ENCODE measurements at places on chromosomes 3 and 15.
A peak's percentile ranks its signal among the peaks of the same experiment; 100 is the strongest.

GRCh38 chr3:12148183-12148940 lies 10.3 kb downstream of the TIMP4 start:
- DNase-seq = no peak

DNA sequence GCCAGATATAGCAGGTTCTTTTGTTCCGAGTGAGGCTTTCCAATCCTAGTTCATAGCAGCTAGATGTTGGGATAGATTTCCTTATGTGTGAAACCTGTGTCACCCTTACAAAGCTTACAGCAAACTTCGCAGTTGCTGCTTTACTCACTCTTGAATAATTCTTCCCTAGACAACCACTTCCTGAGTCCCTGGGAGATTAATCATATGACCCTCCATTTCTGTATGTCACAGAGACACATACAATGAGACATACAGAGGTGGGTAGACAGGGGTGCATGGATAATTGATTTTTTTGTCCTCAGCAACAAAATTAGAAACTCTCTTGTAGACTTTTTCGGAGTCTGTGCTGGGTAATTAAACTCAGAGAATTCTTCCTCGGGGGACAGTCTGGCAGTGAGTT lies 163.2 kb downstream of the NSUN3 start:
- no peak for DNase-seq

- no peak for DNase-seq
These were observed 273.4 kb upstream of the LRRFIP2 start for GRCh38 chr3:37447732-37448131.

- no peak for DNase-seq
These were observed 572.0 kb downstream of the NAALADL2 start for GRCh38 chr3:175430983-175431773.

DNA sequence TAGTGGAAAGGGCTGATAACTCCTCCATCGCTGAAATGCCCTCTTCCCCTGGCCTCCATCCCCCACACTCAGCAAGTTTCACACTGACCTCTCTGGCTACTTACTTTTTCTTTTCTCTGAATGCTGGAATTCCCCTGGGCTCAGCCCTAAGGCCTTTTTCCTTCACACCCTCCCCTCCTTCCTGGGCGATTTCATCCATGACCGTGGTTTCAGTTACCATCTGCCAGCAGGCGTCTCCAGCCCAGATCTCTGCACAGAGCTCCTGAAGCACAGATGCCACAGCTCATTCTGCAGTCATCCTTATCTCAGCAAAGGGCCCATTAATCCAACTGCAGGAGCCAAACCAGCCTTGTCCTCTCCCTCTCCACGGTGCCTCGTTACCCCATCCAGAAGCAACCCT lies 114.0 kb downstream of the RFTN1 start:
- peak; percentile 65 for DNase-seq

- no peak for DNase-seq
These were observed 69.1 kb upstream of the MAGI1 start for GRCh38 chr3:66107855-66108254.

DNA sequence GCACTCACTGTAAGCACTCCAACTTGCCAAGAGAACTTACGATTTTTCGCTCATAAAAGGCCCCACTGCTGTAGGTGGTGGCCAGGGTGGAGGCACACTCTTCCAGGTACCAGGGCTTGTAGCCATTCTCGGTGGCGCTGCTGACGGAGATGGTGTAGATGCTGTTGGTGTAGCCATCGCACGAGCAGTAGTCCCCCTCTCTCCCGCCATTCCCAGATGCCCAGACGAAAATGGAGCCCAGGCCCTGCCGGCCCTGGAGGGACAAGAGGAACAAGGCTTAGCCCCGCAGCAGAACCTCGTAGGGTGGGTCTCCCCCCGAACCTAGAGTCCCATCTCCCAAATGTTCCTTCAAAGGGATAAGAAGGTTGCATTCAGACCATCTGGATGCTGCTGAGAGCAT lies 96.3 kb downstream of the PCSK6 start:
- no peak for DNase-seq

DNA sequence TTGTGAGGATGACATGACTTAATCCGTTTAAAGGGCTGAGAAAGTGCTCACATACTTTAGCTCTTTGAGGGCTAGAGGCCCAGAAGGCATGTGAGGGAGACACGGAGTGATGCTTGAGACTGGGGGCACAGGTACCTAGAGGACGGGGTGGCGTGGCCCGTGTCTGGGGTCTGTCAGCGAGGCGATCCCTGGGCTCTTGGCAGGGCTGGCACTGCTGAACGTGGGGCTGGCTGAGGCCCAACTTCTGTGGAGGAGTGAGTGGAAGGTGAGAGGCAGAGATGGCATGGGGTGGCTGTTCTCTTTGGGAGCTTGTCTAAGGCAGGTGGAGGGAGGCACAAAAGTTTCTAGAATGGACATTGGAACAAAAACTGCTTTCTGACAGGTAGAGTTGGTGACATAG lies 9.5 kb downstream of the SEMA4B start:
- no peak for DNase-seq

DNA sequence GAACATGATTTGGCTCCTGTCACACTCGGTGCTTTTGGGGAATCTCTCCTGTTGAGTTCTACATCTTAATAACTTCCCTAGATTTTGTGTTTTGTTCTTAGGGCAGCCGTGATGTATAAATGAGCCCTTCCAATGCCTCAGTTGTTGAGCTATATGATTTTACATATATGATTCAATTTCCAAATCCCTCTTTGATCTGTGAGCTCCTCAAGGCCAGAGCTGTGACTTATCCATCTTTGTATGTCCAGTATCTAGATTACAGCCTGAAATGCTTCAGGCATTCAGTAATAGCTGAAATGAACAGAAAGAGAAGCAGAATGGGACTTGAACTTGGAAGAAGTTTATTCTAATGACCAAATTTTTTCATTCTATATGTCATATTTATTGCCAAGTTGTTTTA lies 26.6 kb downstream of the CGGBP1 start:
- no peak for DNase-seq

GRCh38 chr3:89402051-89402450 lies 294.6 kb downstream of the EPHA3 start:
- no peak for DNase-seq

GRCh38 chr3:194738254-194739093 lies 52.8 kb downstream of the FAM43A start:
- no peak for DNase-seq

DNA sequence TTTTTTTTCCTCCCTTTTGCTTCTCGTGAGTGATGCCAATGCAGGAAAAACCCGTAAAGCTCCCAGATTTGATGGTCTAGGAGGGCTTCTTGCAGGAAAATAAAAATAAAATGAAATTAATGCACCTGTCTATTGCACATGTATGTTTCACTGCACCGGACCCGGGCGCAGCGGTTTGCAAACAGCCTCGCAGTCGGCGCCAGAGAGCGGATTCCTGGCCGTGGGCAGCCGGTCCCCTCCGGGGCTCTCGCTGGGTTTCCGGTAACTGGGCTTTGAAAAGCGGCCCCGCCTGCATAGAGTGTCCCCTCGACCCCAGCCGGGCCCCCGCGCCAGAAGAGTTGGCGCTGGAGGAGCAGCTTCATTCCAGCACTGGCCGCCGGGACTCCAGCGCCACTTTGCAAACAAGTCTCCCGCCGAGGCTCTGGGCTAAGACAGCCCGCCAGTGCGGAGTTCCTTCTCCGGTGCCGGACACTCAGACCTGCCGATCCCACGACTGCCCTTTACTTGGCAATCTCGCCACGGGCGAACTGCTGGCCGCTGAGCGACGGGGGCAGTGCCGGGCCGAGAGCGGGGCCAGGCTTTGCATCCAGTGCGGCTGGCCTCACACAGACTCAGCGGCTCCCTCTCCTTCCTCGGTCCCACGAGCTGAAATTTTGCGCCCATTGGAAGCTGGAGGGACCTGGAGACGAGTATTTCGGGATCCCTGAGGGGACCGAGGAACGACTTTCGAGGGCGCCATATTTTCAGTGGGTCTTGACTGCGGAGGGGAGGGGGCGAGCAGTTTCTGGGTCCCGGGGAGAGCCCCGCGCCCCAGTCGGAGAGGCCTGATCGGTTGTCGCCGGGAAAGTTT lies 225.9 kb upstream of the C2CD4B start:
- peak; percentile 63 for DNase-seq

GRCh38 chr3:122661633-122662032 lies 19.0 kb upstream of the PARP14 start:
- no peak for DNase-seq

- DNase-seq = no peak
These were observed 408.8 kb upstream of the C2CD4B start for GRCh38 chr15:62573876-62574275.

DNA sequence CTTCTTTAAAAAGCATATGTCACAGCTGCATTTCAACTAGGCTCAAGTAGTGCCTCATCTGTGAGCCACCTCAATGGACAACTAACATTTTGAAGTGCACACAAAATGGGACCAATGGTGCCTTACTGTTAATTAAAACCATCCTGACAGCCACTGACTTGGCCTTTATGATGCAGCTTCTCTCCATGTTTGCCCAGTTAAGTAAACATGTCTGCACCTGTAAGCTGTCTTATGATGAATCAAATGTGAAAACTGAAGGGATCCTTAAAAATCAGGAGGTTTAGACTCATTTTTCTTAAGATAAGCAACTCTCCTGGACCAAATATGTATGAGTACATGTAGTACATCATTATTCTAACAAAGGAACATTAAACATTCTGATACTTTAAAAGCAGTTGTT lies 861.6 kb downstream of the ROBO1 start:
- no peak for DNase-seq

- no peak for DNase-seq
These were observed 161.8 kb upstream of the BFSP2 start for GRCh38 chr3:133238015-133238414.

DNA sequence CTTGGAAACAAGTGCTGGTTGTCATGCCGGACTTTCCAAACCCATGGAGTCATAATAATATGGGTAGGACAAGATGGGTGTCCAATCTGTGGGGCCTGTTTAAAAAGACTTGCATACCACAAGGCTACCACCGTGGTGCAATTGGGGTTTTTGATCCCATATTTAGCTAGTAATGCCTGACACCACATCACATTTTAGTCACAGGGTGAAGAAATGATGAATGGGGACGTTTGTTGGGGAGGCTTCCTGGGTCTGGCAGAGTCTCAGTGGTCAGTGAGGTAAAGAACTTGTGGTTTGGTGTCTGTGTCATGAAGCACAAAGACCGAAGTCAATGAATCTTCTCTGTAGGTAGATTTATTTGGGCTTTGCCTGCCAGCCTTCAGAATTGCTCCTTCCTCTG lies 31.0 kb downstream of the P3H2 start:
- DNase-seq = no peak

- no peak for DNase-seq
These were observed 73.5 kb upstream of the XCR1 start for GRCh38 chr3:46100812-46101211.

DNA sequence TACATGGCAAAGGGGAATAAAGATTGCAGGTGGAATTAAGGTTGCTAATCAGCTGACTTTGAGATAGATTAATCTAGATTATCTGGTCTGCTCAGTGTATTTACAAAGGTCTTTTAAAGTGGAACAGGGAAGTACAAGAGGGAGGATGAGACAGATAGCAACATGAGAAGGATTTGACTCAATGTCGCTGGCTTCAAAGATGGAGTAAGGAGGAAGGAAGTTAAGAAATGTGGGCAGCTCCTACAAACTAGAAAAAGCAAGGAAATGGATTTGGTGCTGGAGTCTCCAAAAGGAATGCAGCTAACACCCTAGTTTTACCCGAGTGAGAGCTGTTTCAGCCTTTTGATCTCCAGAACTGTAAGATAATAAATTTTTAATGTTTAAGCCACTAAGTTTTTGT lies 180.7 kb upstream of the TTC14 start:
- DNase-seq = no peak

Data from glutamatergic neuron (in vitro differentiated cells).